Hematopoietic multipotent progenitor cell treated with erythropoietin and hydrocortisone succinate and interleukin-3 and kit ligand, for 8 days (in vitro differentiated cells): ENCODE measurements at places on chromosomes 5 and 9.

DNA sequence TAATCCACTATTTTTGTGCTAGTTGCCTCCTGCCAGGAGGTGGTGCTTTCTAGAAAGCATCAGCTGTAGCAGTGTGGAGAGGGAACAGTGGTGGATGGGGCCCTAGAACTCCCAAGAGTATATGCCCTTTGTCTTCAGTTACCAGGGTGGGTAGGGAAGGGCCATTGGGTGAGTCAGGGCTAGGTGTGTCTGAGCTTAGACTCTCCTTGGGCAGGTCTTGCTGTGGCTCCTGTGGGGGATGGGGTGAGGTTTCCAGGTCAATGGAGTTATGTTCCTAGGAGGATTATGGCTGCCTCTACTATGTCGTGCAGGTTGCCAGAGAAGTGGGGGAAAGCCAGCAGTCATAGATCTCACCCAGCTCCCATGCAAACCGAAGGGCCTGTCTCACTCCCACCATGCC, 11.3 kb upstream of the ADAMTS12 start:
- DNase-seq: no peak

DNA sequence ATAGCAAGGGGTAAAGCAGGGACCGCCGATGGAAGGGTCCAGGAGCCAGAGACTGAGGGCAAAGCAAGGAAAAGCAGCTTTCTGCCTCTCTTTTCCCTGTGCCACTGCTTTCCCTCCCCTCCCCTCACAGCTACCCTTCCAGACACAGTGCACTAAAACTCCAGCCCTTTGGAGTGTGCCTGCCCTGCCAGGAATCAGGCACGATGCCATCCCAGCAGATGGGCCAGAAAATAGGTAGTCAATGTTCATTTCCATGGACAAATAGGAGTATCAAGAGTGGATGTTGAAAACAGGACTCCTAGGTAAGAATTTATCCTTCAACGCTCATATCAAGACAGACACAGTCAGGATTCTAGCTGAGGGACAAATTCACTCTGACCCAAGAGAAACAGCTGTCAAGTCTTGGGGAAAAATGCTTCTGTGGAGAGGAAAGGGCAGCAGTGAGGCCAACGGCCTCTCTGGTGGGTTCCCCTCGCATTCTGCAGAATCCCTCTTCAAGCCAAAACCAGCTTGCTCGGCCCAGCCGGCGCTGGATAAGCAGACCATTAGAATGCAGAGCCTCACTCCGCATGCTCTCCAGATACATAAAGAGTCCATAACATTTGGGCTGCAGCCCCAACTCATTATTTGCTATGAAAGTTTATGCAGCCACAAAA, 138.0 kb downstream of the CAAP1 start:
- DNase-seq: no peak

GRCh38 chr9:37566716-37567115, 9.5 kb downstream of the FBXO10 start:
- DNase-seq: no peak

GRCh38 chr5:145574889-145575573, 260.1 kb downstream of the PRELID2 start:
- no peak for DNase-seq

DNA sequence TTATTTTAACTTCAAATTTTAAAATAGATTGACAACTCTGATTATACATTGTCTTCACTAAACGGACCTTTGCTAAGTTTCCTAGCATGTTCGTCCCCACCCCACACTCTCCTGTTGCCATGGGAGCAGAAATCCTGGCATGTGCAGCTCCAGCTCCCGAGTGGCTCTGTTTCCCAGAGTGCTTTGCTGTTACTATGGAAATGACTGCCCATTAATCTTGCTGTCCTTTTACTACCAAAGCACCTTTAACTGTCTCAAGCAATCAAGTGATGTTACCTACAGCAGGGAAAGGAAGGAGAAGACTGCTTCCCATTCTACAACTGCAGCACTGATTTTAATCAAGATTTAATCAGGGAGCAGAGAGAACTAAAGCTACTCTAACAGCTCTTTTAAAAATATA, 212.0 kb upstream of the KIF2A start:
- DNase-seq: no peak

GRCh38 chr5:63262185-63262981, 683.8 kb downstream of the LRRC70 start:
- DNase-seq: no peak

DNA sequence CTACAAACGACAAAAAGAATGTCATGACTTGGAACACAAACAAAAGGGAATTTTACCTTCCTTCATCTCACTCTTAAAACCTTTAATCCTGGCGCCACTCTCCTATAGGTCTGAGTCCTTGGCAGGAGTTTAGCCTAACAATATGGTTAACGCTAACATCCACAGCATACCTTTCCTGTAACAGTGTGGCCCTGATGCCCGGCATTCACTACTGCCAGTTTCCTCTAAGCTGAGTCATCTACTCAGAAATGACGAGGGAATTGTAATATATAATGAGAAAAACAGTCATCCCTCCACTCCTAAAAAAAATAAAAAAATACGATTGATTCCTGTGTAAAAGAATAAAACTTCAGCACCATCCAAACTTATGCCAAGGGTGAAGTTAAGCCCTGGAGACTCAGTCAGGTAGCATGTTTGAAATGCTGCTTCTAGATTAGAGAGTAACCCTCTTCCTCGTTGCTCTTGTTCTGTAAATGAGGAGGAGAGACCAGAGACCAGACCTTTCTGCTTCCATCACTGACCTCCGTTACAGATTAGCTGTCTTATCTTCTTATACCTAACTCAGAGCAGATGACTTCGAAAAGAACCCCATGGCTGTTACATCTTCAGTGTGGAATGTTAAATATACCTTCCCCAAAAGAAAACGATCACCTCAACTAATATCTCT, 37.4 kb downstream of the CCDC125 start:
- no peak for DNase-seq

- DNase-seq: no peak
Observed at GRCh38 chr9:127078336-127078735, 44.1 kb downstream of the ANGPTL2 start.

DNA sequence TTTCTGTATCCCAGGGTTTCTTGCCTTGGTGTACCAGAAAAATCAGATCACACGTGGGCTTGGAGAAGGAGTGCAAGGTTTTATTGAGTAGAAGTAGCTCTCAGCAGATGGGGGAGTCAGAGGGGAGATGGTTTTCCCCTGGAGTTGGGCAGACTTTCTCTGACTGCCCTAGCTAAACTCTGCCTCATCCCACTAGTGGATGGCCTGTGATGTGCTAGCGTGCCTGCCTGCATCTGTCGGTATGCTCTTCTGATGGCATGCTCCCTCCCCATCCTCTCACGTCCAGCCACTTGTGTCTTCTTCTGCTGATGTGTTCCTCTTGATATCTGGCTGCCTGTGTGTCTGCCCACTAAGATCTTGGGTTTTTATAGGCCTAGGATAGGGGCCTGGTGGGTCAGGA, 616.1 kb upstream of the RGMB start:
- DNase-seq: no peak

DNA sequence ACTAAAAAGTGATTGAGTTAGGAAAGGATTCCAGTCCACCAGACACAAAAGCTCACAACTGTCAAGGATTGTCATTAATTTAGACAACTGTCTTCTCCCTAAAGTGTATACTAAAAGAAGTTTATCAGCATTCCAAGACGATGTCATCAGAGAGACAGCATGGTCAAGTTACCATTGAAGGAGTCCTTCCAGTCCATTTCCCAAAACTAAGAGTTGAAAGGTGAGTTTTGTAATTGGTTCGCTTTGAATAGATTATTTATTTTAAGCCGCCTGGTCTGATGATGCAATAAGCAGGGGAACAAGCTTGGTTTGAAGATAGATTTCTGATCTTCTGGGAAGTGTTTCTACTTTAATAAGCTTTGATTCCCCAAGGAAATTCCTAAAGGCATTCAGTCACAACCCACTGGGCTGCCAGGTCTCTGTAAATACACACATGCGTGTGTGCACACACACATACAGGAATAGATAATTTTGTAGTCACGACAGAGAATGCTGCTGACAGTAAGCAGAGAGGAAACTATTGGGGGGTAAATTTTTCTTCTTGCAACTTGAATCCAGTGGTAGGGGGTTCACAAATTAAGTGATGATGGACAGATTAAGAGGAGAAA, 234.8 kb downstream of the PIK3R1 start:
- no peak for DNase-seq

DNA sequence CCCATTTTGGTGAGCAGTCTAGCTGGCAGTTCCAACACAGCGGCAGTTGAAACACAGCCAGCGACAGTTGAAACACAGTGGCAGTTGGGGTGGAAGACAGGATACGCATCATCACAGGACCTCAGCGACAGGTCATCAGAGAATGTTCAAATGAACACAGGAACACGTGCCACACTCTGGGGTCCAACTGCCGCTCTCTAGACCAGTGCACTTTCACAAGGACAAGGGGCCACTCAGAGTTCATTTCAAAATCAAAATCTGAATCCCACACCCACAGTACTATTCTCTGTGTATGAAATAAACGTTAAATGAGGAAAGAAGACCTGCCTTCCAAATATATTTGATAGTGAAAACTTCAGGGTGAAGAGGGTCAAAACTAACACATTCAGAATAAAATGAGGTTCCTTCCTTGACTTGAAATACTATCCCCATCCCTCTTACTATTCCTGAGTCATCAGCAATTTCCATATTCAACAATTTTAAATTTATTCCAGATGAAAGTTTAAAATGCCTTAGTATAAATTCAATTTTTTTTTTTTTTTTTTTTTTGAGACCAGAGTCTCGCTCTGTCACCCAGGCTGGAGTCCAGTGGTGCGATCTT, 53.0 kb upstream of the SIMC1 start:
- DNase-seq: no peak

- no peak for DNase-seq
Observed at GRCh38 chr5:65776441-65777141, 54.6 kb downstream of the NLN start.

GRCh38 chr5:178130576-178131445, at the start of gene RMND5B:
Gene RMND5B, plus strand, starts transcription at chr5:178131014. Its CDS starts 7,106 bp downstream, at chr5:178138120.
- peak; percentile 87 for DNase-seq

DNA sequence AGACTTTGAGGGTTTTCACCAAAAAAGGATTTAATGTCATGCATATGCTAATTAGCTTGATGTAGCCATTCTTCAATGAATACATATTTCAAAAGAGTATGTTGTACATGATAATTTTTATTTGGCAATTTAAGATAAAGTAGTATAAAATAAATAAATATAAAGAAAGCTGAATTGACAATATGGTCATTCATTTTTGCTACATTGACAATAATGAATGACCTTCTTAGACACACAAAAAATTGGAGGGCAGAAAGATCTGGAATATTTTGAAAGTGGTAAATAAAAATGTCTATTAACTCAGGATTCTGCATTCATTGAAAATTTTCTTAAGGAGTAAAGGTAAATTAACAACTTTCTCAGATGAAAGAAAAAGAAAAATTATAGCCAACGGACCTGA, 324.8 kb upstream of the FTMT start:
- no peak for DNase-seq

DNA sequence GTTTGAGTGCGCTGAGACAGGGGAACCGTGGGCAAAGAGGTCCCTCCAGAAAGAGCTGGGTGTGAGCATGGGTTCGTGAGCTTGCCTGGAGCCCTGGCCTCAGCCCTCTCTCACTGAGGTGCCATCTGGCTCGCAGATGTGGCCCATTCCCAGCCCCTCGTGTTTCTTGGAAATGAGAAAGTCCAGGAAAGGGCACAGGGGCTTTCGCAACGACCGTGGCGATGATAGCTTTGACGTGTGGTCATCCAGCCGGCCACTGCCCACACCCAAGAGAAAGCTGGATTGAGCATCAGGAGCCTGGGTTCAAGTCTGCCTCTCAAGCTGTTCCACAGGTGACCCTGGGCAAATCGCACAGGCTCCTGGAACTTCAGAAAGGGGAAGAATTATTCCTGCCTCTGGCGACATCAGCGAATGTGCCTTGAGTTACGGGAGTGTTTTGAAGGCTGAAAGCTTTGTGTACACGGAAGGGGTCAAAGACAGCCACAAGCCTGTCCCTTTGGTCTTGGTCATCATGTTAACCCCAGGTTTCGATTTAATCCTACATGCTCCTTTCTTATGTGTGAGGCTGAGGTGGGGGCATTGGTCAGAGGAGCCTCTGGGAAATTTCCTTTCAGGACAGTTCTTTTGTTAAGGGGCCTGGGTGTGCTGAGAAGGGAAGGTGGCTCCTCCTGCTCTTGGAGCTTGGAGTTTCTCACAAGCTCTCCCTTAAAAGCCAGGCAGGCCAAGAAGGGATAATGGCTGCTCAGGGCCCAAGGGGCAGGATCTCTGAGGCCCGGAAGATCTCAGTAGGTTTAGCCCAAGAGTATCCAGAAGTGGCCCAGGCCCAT, 41.7 kb upstream of the IL17B start:
- no peak for DNase-seq

DNA sequence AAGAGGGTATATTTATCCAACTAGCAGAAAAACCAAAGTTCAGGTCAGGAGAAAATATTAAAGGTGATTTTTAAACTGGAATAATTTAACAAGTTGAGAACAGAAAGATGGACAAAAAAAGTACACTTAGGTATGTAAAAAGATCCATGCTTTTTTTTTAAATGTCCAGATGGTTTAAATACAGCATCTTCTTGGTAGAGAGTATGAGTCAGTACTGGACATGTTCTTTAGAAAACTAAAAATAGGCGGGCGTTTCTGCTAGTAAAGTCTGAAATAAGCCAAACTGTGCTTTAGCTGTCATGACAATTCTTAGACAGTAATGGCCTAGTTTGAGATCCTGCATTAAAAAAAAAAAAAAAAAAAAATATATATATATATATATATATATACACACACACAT, 255.9 kb upstream of the ST8SIA4 start:
- DNase-seq: no peak

DNA sequence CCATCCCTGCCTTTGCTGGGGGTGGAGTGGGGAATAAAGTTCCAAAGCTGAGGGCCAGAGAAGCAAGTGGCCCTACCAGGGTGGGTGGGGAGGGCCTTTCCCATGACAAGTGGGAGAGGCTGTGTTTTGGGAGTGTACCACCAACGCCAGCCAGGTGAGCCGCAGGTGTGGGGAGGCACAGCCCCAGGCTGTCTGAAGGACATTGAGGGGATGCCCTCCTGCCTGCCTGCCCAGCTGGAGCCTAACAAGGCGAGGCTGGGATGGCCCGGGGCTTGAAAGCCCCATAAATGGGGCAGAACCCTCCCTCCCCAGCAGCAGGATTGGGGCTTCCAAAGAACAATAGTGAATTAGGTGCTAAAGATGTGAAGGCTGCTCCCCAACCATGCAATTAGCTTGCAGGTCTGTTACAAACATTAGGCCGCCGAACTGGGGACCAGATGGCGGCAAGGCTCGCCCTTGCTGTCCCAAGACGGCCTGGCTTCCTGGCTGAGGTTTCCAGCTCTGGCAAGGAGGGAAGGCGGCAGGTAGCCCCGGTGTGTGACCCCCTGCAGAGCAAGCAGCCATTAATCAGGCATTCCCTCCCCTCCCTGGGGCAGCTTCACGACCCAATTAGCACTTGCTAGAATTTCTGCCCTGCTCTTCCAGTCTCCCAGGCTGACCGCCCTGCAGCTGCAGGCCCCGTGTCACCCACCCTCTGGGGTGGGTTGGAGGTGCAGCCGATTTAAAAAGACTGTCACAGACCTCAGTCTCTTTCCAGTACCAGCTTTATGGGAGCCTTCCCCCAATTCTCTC, 42.9 kb downstream of the FGF18 start:
- no peak for DNase-seq

- no peak for DNase-seq
Observed at GRCh38 chr5:15440434-15440833, 59.5 kb upstream of the FBXL7 start.
